ENCODE measurements at places on chromosomes 11 and 22.

GRCh38 chr11:3165152-3165705 is at the start of gene OSBPL5:
Gene OSBPL5 (minus strand): TSS chr11:3165310. CDS start chr11:3129148, 36,162 bp downstream.
- peak; percentile 65 for DNase-seq

GRCh38 chr11:112195951-112196351 is 20.6 kb downstream of the BCO2 start:
- DNase-seq, result no peak

- no peak for DNase-seq
These were observed 114.4 kb upstream of the API5 start for GRCh38 chr11:43197379-43197778.

- DNase-seq, result no peak
These were observed 29.5 kb downstream of the DKK3 start for GRCh38 chr11:11978792-11979487.

DNA sequence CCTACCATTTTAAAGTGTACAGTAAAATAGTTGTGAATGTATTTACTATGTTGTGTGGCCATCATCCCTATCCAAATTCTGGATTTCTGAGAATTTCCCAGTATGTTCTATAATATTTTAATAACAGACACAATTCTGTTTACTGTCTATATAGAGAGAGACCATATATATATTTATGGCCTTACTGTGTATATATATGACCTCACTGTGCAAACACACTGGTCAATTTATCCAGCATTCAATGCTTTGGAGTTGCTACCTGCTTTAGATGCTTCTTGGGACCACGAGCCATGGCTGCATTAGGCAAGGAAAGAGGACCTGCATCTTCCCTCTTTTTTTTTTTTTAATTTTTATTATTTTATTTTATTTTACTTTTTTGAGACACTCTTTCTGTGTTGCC is 40.2 kb downstream of the SWAP70 start:
- DNase-seq, result no peak

DNA sequence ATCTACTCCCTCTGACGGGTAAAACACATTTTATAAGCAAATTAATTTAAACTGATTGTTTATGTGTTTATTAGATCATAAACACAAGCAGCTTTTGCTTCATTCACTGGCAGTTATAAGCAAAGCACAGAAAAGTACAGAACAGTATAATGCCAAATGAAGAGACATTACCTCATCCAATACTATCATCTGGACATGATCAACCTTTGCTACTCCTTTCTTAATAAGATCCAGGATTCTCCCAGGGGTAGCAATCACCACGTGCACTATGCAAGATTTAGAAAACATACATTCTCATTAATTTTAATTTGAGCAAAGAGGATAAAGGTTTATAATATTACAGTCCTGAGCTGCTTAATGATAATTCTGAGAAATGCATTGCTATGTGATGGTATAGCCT is 27.9 kb downstream of the DDX6 start:
- DNase-seq, result no peak

Data from CD4-positive, alpha-beta T cell treated with Interleukin-17A for 4 hours (primary cell).